ENCODE measurements at places on chromosomes 6 and 20.
A peak's percentile ranks its signal among the peaks of the same experiment; 100 is the strongest.

GRCh38 chr6:144006736-144007477 is 1.2 kb downstream of the PLAGL1 start:
- DNase-seq = no peak

- no peak for DNase-seq
Measured at GRCh38 chr6:17413313-17413750, 19.9 kb downstream of the CAP2 start.

GRCh38 chr20:58637466-58638213 is 13.4 kb upstream of the STX16 start:
- DNase-seq = no peak

- DNase-seq = no peak
Measured at GRCh38 chr6:141675957-141676356, 456.8 kb upstream of the GJE1 start.

DNA sequence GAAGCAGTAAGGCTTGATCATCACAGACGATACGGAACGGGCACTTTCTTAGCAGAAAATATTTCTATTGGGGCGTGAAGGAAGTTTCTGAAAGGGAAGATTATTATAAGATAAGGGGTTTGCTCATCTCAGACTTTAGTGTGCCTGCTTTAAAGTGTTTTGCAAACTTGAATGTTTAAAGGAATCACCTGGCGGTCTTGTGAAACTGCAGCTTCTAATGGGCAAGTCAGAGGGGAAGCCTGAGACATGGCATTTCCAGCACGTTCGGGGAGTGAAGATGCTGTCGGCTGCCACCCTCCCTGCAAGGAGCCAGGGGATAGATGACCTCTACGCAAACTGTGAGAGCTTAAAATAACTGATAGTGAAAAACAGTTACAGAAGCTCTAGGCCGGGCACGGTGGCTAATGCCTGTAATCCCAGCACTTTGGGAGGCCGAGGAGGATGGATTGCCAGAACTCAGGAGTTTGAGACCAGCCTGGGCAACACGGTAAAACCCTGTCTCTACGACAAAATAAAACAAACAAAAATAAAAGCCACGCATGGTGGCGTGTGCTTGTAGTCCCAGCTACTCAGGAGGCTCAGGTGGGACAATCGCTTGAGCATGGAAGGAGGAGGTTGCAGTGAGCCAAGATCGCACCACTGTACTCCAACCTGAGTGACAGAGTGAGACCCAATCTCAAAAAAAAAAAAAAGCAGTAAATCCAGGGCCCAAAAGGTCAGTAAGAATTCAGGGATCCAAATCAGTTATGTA is 2.3 kb upstream of the KIF16B start:
- no peak for DNase-seq

DNA sequence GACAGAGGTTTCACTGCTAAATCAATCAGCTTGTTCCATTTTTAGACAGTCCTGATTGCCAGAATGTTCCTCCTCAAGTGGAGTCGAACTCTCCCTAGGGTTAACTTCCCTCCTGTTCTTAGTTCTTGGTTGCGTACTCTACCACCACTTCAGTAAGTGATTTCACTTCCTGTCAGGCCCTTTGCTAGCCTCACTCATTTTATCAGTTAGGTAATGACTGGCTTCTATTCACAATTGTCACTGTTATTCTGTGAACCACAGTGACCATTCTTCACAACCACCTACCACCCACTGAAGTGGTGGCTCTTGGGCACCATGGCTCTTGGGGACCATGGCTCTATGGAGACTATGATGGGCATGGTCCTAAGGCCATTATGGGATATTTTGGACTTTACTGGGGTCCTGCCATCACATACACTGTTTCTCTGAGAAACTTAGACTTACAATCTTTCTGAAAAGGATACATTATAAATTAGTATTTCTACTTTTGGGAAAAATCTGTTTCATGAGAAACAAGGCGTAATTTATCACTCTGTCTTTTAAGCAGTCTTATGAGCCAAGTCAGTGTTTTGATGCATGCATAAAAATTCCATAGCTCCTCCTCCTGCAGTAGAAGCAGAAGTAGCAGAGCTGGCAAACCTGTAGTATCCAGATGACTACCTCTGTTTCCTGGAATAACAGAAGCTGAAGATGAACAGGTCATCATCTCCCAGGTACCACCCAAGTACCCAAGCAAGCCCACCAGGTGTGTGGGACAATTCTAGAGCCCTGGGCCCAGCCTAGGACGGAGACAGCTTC is 66.3 kb downstream of the ATXN1 start:
- DNase-seq = peak; percentile 29

DNA sequence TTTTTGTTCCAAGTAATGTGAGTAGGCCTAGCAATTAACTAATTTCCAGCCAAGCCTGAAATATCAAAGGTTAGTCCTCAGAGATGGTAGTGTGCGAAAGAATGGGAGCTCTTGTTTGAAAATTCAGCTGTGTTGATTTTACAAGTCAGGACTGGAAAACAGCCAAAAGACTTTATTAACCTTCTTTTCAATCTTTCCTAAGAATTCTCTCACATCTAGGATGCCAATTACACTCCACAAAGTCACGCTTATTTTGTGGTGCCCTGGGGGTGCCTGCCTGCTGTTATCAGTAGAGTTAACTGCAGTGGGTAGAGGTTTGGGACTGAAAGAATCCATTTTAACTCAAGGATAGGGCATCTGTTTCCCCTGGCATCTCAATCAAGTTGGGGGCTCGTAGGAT is 30.7 kb upstream of the MAP3K4 start:
- no peak for DNase-seq

- DNase-seq = no peak
Measured at GRCh38 chr6:124887872-124888580, 74.2 kb upstream of the RNF217 start.

DNA sequence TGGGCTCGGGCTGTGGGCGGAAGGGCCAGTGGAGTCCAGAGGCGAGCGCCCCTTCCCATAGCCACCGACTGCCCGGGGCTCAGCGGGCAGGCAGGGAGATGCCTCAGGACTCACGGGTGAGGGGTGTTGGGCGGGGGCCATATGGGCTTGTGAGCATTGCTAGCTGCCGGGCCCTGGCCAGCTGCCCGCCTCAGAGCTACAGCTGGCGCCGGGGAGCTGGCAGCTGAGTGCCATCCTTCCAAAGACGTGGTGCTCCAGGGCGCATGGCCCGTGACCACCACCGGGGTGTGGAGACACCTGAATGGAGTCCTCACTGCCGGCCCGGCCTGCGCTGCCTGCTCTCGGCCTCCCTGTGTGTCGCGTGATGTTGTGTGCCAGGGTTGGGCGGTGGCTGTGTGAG is 10.6 kb upstream of the RBBP8NL start:
- no peak for DNase-seq

DNA sequence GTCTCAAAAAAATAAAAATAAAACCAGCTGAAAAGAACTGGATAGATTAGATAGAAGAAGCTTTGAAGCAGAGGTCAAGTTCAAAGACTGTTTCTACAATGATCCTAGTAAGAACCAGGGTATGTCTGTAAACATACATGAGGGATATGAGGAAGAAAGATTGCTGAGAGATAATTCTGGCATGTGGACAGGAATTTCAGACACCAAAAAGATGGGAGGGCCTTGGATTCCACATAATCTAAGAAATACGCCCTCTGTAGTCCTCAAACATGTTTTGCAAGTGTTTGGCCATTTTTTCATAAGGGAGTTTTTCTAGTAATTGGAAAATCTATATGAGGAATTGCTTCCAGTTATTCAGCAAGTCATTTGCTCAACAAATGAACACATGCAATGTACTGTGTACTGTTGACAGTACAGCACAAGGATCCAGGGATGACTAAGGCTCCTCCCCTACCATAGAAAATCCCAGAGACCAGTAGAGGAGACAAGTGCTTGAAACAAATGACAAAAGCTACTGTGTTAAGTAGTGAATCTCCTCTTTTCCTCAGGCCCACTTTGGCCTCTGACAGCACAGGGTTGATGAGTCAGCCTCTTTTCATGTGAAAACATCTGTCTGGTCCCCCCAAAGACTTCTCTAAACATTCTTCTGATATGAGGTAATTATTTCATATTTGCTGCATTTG is 795.9 kb downstream of the MAFB start:
- DNase-seq = no peak

- DNase-seq = no peak
Measured at GRCh38 chr6:69527921-69528476, 268.8 kb downstream of the LMBRD1 start.

DNA sequence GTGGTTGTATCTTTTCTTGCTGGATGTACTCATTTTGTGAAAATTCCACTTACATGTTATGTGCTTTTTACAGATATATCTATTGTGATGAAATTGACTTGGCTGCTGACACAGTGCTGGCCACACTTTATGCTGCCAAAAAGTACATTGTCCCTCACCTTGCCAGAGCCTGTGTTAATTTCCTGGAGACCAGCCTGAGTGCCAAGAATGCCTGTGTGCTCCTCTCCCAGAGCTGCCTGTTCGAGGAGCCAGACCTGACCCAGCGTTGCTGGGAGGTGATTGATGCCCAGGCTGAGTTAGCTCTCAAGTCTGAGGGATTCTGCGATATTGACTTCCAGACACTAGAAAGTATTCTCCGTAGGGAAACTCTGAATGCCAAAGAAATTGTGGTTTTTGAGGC is 4.9 kb downstream of the BTBD3 start:
- DNase-seq = no peak

GRCh38 chr6:153957394-153957793 is 81.6 kb upstream of the OPRM1 start:
- no peak for DNase-seq

- no peak for DNase-seq
Measured at GRCh38 chr6:113512576-113512975, 344.6 kb upstream of the MARCKS start.

DNA sequence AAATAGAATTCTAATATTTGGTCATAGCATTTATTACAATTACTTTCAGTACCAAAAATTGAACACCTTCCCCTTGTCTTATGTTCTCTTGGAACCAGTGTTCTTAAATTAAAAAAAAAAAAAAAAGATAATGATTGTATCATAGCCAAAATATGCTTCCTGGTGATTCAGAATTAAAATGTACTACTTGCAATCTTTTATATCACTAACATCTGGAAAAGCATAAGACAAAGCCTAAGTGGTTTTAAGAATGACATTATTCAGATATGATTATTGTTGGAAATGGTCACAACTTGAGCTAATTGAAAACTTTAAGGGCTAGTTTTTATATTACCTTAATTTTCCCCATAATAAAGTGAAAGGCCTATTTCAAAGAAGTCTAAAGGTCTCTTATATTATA is 493.3 kb upstream of the MARCKS start:
- DNase-seq = no peak

GRCh38 chr20:3283222-3283820 is 44.3 kb upstream of the SLC4A11 start:
- no peak for DNase-seq

GRCh38 chr6:109872549-109872948 is 105.6 kb upstream of the GPR6 start:
- DNase-seq = no peak

Measured in stimulated activated CD4-positive, alpha-beta T cell treated with anti-CD3 and anti-CD28 coated beads, Interleukin-1b, Interleukin-23, amount 100 ng/mL, for 48 hours (primary cell).